ENCODE measurements at places on chromosomes 16 and 17.

DNA sequence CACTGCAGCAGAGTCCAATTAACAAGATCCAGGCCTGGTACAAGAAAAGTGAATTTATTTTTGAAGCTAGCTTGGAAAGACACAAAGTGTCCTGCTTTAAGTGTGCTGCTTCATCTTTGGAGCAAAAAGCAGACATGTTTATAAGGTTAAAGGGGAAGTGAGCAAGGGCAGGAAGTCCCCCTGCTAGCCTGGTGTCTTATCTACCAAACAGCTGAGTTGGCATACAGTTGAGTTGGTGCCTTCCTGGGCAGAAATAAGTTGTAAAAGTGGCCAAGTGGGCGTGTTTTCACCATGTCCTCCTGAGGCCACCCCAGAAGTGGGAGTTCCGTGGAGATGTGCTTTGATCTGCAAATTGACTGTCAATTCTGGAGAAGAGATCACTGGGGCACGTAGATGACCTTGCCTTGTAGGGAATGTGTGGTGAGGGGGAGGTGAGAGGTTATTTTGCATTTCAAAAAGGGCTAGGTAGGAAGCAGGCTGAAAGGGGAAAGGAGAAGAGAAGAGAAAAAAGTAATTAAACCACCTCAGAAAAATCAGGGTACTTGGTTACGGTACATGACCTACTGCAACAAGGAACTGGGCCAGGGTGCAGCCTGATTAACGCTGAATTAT, 38.3 kb upstream of the HSBP1 start:
- DNase-seq: no peak

GRCh38 chr17:492022-492413, 139.4 kb upstream of the RPH3AL start:
- no peak for DNase-seq

DNA sequence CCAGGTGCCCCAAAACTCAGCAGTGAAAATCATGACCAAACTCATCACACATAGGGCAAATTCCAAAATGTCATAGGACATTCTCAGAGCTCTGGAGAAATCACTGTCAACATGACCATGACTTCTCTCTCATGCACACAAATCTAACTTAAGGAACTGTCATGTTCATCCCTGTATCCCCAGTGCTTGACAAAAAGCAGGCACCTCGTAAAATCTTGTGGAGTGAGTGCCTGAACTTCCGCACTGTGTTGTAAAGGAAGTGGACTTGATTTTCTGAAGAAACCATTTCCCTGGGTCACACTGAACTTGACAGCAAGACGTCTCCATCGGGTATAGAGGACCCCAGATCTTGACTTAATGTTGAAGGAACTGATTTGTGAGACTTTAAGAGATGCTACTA, 2.8 kb downstream of the KRT37 start:
- no peak for DNase-seq

DNA sequence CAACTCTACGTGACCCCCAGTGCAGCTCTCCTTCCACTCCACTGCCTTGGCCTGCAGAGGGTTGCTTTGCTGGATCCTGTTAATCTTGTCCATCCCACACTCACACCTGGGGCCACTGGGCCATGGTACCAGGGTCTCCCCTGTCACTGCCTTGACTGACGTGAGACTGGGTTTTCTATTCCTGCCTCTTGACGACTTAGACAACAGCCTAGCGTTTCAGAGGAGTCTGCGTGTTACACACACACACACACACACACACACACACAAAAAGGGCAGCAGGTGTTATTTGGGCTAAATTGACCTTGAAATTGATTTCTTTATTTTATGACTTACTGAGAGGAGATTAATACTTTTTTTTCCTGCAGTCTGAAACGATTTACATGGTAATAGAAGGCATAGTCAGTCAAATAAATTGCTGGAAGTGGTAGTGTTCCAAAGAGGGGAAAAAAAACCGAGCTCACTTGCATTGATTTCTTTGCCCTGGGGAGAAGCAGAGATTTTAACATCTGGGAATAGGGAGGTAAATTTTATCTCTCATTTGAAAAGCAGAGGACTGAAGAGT, 492.3 kb upstream of the EEF2KMT start:
- no peak for DNase-seq

GRCh38 chr16:9183682-9184353, 92.4 kb downstream of the HAPSTR1 start:
- DNase-seq: no peak

GRCh38 chr17:7167832-7168231, 11.3 kb downstream of the ASGR1 start:
- no peak for DNase-seq

DNA sequence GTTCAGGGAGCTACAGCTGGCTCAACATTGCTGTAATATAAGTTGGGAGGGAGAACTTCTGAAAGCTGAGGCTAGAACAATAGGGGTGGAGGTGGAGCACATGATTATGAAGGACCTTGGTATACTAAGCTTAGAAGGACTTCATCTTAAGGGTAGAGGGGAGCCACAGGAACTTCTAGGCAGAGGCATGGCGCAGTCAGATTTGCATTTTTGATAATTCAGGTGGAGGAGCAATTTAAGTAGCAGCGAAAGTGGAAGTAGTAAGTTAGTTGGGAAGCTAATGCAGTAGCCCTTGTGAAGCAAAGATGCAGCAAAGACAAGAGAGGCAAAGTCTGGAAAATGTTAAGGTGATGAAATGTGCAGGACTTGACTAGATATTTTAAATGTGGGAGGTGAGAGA, 144.1 kb downstream of the SPECC1 start:
- DNase-seq: no peak
